CD4-positive, alpha-beta T cell (primary cell): ENCODE measurements at places on chromosomes 3 and 15.

DNA sequence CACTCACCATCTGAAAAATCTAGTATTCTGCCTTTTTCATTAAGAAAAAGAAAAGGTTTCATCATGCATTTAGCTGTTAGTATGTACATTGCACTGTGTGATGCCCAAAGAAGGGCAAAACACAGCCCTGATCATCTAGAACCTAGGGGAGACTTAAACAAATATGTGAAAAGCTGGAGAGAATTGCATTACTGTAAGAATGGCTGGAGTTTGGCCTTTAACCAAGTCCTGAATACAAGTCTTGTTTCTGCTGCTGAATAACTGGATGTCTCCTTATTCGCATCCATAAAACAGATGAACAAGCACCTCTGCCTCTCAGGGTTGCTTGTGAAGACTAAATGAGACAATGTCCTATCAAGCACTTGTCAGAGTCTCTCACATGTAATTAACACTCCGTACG, 233.4 kb upstream of the LRTM1 start:
- DNase-seq, result no peak

GRCh38 chr3:161177991-161178390, 43.1 kb upstream of the NMD3 start:
- DNase-seq, result no peak

DNA sequence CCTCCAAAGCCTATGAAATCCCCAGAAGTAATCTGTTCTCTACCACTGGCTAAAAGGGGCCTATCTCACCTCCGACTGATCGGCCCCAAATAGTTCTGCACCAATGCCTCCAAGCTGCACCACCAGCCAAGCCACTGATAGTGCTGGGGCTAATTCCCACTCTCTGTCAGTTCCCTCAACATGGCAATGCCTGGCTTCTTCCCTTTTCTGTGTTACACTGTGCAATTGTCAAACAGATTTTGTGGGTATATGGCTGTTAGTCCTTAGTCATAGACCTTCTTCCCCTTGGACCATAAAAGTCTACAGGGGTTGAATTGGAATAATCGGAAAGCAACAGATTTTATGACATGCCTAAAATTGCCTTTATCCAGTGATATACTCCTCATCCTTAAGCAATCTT, 9.3 kb upstream of the UBE2E2 start:
- no peak for DNase-seq

GRCh38 chr15:39585871-39586301, 5.0 kb downstream of the THBS1 start:
- DNase-seq, result no peak

- DNase-seq, result no peak
Observed at GRCh38 chr3:106160396-106160795, 291.6 kb upstream of the CBLB start.

DNA sequence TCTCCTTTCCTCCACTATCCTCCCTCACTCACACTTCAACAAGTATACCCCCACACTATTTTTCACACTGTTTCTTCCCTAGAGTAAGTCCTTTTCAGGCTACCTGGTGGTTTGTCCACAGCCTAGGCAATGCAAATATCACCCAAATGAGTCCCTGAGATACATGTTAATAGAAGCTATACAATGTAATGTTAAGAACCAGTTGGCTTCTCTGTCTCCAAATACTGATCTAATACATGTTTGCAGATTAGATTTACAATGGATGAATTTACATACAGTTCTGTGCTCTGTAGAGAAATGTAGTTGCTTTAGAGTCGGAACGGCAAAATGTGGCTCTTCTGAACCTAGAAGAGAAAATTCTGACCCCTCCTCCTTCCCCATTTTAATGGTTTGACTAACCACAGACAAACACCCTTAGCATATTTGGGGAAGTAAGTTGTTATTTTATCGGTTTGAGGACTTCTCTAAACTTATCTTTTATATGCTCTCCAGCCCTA, 63.6 kb upstream of the MBNL1 start:
- no peak for DNase-seq

GRCh38 chr3:13559764-13560525, 11.0 kb downstream of the FBLN2 start:
- DNase-seq, result no peak

- no peak for DNase-seq
Observed at GRCh38 chr3:120622870-120623726, 27.0 kb downstream of the NDUFB4 start.

DNA sequence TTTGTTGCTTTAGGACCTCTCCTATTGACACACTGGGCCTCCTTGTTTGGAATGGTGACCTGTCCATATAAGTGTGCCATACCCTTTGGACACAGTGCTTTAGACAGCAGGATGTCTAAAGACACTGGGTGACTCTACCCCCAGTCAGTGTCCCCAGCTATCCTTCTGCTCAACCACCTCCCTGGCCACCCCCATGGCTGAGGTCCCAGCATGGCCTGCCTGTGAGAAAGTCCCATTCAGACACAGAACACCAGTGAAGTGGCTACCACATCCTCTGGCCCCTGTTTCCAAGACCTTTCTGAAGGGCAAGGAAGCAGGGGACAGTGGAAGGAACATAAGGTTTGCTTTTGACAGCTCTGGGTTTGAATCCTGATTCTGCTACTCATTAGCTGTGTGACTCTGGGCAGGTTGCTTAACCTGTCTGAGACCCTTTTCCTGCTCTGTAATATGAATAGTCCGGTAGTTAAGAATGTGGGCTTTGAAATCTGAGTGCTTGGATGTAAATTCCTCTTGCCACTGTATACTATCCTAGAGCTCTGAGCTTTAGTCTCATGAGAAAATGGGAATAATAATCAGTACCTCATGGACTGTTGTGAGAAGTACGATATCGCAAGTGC, 6.3 kb upstream of the AP3S2 start:
- DNase-seq, result no peak

- no peak for DNase-seq
Observed at GRCh38 chr15:33119273-33119672, 75.2 kb downstream of the FMN1 start.

GRCh38 chr15:50710585-50710984, 24.0 kb upstream of the TRPM7 start:
- DNase-seq, result no peak

- DNase-seq, result no peak
Observed at GRCh38 chr15:45449916-45450867, 71.8 kb upstream of the GATM start.

DNA sequence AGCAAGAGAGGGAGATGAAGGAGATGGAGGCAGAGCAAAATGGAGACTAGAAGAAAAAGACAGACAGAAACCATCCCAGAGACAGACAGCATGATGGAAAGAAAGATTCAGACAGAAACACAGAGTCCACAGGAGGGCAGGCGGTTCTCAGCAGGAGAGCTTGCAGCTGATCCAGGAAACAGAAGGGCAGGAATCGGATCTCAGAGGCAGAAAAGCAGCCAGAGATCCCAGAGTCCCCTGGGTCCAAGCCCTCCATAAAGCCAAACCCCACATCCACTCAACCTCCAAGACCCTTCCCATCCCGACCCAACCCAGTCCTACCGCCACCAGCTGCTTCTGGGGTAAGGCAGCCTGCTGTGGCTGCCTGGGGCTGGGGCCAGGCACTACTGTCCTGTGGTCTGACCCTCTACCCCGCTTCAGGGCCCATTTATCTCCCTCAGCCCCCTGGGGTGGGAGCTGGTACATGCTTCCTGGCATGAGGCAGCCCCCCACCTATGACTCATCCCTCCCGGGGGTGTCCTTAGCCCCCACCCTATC, at the start of gene UCN2:
UCN2 (minus strand) TSS at position 400 of the 537 bp plus-strand sequence. CDS start 657 bp downstream, outside the sequence.
- no peak for DNase-seq

DNA sequence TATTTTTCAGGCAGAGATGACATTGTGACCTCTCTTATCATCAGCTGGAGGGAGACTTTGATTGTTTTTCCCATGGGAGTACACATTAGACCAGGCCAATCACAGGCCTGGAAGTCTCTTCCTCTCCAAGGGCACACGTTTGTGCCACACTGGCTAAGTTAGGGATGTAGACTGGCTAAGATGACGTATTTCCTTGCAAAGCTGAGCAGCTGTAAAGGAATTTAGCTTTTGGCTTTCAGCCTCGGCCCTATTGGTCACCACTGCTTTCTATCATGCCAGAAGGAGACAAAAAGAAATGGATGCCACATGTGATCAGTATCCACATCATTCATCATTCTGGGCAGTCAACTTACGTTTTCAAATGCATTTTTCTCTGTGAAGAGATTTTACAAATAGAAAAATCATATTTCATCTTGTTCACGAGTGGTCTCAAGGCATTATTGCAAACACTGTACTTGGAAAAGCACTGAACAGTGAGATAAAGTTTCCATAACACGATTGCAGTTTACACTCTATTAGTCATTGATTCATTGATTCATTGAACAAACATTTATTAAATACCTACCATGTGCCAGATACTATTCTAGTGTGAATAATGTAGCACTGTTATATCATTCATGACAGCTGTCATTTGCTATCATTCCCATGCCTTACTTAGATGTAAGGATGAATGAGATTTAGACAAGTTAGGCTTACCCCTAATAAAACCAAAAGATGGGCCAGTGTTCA, 27.0 kb upstream of the RNF7 start:
- DNase-seq, result no peak

DNA sequence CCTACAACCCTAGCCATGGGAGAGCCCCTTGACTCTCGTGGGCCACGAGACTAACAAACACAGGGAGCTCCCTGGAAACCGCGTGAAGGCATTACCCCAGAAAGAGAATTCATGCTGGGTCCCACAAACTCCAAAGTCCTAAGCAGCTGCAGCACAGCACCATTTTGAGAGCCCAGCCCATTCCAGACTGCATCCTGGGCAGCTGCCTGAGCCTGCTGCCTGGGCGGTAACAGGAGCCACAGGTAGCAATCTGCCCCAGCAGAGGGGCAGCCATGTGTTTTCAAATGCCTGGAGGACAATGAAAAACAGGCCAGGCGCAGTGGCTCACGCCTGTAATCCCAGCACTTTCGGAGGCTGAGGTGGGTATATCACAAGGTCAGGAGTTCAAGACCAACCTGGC, 62.9 kb upstream of the TBC1D23 start:
- DNase-seq, result no peak

DNA sequence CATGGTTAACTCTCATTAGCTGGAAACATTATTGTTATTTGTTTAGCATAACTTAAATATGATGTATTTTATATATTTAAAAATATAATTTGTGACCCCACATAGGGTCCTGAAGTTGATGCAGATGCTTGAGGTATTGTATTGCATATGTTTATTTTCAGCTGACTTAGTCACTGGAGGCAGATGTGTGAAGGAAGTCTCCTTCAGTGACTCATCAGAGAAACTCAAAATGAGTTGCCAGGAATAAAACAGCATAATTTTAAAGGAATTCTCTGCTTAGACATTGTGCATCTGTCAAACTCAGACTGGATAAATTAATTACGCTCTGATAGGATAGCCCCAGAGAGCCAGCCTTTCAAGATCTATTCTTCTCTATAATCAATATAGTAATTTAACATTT, 7.9 kb upstream of the OR4F6 start:
- no peak for DNase-seq
